ENCODE measurements at places on chromosomes 2 and 18.

GRCh38 chr18:31683106-31683505 is 1.3 kb downstream of the B4GALT6 start:
- DNase-seq = no peak

GRCh38 chr2:69717861-69718273 is 24.1 kb upstream of the ANXA4 start:
- no peak for DNase-seq

DNA sequence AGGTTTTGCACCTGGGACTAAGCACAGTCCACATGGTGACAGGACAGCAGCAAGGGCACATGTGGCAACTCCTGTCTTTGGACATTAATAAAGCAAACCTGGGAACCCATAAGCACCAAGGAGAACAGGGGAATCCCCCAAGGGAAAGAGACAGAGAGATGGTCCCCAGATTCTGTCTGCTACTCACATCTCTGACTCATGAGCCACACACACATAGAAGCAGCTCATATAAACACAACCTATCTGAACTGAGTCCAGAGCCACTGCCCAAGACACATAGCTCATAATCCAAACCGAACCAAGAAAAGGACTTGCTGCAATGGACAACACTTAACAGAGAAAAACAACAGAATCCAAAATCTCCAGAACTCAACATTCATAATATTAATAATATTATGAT is 82.5 kb downstream of the OSBPL1A start:
- no peak for DNase-seq

- no peak for DNase-seq
Observed at GRCh38 chr18:56294484-56295183, 343.8 kb downstream of the TXNL1 start.

GRCh38 chr2:158717366-158718195 is 77.5 kb upstream of the DAPL1 start:
- DNase-seq = no peak

DNA sequence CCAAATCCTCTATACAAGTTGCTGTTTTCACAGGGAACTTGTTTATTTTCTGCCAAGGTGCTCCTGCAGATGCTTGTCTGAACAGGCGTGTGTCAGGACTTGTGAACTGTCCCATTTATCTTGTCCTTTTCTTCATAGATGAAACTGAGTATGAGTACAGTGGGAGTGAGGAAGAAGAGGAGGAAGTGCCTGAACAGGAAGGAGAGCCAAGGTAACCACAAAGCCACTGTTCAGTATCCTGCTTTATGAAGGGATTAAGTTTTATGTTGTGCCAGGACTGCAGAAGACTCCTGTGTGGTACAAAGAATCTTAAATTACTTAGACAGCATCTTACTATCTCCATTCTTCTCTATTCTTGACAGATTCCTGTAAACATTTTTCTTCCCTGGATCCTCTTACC is 145.0 kb downstream of the MAP4K4 start:
- no peak for DNase-seq

GRCh38 chr18:53411511-53411910 is 813.0 kb downstream of the MBD2 start:
- DNase-seq = no peak

DNA sequence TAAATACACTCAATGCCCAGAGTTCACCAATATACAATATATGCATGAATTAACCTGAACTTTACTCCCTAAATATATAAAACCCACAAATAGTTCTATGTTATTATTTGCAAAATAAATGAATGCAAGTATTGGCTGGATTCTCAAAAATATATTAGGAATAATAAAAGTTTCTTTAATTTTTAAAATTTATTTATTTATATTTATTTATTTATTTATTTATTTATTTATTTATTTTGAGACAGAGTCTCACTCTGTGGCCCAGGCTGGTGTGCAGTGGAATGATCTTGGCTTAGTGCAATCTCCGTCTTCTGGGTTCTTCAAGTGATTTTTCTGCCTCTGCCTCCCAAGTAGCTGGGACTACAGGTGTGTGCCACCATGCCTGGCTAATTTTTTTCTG is 88.7 kb upstream of the TMEFF2 start:
- DNase-seq = no peak

DNA sequence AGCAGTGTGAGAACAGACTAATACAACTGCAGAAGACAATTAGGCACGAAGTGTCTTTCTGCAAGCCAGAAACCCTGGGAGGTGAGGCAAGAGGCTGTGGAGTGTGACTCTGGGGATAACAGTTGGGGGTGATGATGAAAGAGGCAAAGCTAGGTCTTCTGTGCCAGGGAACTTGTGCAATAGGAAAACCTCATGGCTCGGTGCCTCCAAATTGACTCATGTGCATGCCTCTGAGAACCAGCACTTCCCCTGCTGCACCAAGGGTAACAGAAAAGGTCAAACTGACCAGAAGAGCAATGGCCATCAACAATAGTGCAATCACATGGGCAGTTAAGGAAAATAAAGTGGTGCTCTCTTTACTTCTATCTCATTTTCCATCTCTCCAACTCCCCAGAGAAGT is 136.4 kb downstream of the SCG2 start:
- DNase-seq = no peak

DNA sequence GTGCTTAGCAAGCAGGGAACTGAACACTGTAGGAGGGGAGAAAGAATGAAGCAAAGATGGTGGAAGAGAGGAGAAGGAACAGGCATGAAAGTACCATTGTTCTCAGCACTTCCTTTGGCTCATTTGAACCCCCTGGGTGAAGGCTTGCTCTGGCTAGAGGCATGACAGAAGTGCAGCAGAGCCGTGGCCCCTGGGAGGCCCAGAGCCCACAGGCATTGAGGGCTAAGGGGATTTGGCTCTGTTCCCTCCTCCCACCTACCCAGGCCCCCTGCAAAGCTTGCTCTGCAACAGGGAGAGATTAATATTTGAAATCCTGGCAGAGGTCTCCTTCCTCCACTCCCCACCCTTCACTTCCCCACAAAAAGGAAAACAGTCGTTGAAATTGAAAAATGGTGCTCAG is 262.6 kb downstream of the CELF4 start:
- DNase-seq = no peak

DNA sequence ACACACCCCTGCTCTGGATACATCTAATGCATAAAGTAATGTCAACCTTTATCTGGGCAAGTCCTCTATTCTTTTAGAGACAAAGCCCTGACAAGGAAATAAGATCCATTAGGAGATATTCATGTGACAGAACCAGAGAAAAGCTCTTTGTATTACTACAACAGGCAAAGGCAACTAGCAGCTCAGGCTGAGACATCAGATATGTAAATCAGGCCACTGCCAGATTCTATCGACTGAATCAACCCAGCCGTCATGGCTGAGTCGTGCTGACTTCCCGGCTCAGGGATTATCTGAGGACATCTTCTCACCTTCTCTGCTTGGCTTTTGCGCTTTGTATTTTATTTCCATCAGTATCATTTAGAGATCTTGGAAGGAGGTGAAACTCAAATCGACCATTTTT is 294.5 kb downstream of the PLCL1 start:
- DNase-seq = no peak

DNA sequence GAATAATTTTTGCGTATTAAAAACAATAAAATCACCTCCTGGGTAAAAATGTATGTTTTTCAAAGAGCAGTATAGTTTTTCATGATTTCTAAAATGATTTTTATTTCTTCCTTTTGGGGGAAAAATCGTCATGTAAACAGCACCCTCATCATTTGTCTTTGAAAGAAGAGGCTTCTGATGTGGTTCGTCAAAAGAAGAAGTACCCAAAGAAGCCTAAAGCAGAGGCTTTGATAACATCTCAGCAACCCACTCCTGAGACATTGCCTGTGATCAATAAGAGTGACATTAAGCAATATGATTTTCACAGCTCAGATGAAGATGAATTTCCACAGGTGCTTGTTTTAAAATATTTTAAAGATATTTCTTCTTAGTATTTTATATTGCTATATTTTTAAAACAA is 110.2 kb upstream of the KIF5C start:
- no peak for DNase-seq

DNA sequence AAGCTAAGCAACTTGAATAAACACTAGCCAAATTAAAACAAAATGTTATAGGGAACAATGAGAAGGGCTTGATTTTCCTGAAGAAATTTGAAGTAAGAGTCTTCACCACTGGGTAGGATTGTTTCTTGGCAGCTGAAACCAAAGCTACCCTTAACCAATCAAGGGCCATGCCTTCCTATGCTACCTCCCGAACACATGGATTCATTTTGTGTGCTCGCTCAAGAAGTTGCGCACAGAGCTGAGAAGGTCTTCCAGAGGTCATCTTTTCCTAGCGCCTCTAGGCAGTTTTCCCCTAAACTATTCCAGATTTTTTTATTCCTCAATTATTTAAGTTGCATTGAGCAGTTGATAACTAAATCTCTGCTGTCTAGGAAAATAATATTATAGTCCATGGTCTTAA is 264.6 kb downstream of the RBM43 start:
- no peak for DNase-seq

Data from activated T-cell treated with anti-CD3 and anti-CD28 coated beads, Interleukin-2, amount 50 U/mL, for 72 hours (primary cell).